ENCODE measurements at places on chromosomes 6 and 20.

DNA sequence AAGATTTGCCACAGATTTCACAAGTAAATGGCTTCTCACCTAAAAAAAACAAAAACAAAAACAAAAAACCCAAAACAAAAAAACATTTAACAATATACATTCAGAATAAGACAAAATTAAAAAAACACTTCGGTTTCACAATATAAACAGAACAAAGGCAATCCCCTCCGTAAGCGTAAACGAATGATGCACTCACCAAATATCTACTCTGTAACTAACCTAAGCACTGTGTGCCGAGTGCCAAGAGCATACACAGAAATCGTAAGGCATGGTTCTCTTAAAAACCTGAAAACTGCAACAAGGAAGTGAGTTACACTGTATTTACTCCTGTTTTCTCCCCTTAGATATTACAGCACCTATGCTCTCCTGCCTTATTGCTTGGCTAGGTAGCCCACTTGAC, 12.1 kb upstream of the MICAL1 start:
- DNase-seq = peak; percentile 52

- no peak for DNase-seq
Measured at GRCh38 chr6:16208989-16209388, 29.4 kb upstream of the GMPR start.

- DNase-seq = no peak
Measured at GRCh38 chr6:140661691-140662090, 1287.2 kb upstream of the CITED2 start.

GRCh38 chr6:14897831-14898230, 348.0 kb upstream of the JARID2 start:
- no peak for DNase-seq

DNA sequence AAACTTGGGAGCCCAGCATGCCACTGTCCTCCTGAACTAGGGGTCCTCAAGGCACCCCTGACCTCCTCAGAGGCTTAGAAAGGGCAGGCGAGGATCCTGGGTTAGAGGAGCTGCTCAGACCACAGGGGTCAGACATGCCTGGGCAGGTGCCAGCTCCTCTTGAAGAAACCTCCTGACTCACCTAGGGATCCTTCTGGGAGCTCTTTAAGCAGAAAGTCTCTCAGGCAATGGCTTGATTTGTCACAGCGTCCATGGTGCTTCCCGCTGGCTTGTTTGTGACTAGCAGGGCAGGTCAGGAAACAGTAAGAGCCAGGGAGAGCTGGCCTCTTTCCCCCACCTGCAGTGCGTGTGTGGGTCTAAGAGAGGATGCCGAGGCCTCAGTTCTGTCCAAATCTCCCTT, 174.5 kb upstream of the SNX9 start:
- DNase-seq = peak; percentile 15

DNA sequence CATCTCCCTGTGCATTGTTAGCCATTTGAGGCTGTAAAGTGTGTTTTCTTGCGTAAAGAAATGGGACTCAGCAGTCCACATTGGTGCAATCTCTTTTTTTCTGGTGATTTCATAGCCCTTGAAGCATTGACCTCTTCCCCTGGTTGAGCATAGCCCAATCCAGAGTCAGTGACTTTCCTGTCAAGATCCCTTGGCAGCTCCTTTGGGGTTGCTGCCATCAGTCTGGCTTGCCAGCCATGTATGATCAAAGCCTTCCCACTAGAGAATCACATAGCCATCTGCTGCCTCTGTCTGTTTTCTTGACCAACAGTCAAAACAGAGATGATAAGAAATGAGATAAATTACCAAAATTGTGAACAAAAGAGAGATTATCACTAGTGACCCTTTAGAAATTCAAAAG, 19.6 kb downstream of the HLA-A start:
- DNase-seq = no peak

DNA sequence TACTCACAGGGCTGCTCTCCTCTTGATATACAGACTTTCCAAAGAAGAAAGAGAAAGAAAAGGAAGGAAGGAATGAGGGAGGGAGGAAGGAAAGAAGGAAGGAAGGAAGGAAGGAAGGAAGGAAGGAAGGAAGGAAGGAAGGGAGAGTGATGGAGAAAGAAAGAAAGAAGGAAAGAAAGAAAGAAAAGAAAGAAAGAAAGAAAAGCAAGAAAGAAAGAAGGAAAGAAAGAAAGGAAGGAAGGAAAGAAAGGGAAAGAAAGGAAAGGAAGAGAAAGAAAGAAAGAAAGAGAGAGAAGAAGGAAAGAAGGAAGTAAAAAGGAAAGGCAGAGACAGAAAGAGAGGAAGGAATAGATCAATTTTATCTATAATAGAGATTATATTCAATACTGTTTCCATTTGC, 1257.4 kb downstream of the EPHA7 start:
- DNase-seq = no peak

GRCh38 chr20:63053432-63054102, 46.8 kb upstream of the BHLHE23 start:
- DNase-seq = no peak

- no peak for DNase-seq
Measured at GRCh38 chr20:3995749-3996320, 19.5 kb downstream of the RNF24 start.

- DNase-seq = no peak
Measured at GRCh38 chr6:55773620-55774216, 101.7 kb downstream of the BMP5 start.

DNA sequence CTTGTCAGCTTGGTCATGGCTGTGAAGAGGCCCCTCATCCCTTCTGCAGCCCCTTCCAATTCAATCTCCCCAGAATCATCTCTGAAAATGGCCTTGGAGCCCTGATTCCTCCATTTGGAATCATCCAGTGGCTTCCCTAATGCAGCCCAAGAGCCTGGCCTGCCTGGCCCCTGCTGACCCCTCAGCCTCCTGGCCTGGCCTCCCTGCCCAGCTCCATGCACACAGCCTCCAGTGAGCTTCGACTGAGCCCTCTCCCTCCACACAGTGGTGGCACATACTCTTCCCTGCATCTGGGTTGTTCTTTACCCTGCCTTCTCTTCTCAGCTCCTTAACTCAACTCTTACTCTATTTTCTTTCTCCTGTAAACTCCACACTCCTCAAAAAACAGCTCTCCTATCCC, 120.9 kb downstream of the ANKRD60 start:
- DNase-seq = no peak

- peak; percentile 64 for DNase-seq
Measured at GRCh38 chr6:7165002-7165889, 57.5 kb downstream of the RREB1 start.

DNA sequence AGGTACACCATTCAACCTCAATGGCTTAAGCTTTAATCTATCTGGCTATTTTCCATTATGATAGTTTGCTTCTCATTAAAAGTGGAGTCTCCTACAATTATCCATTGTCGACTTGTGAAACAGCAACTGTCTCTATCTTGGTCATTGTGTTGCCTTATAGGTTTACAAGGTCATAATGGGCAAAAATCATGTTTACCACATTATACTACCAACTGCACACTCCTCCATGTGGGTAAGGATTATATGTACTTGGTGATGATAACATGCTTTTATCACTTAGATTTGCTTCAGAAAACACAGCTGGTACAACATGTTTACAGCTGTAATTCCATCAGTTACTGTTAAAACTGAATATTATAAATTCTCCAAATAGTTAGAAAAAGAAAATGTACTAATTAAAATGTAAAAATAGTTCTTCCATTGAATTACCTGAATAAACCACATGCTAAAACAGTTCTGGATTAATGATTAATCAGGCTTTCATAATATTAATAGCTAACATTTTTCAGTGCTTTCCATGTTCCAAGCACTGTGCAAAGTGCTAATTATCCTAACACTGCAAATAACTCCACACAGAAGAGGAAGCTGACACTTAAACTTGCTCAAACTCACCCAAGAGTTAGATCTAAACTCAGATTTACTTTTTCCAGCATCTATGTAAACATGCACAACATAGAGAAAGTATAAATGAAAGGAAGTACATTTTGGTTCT, 96.7 kb downstream of the OGFRL1 start:
- DNase-seq = no peak

DNA sequence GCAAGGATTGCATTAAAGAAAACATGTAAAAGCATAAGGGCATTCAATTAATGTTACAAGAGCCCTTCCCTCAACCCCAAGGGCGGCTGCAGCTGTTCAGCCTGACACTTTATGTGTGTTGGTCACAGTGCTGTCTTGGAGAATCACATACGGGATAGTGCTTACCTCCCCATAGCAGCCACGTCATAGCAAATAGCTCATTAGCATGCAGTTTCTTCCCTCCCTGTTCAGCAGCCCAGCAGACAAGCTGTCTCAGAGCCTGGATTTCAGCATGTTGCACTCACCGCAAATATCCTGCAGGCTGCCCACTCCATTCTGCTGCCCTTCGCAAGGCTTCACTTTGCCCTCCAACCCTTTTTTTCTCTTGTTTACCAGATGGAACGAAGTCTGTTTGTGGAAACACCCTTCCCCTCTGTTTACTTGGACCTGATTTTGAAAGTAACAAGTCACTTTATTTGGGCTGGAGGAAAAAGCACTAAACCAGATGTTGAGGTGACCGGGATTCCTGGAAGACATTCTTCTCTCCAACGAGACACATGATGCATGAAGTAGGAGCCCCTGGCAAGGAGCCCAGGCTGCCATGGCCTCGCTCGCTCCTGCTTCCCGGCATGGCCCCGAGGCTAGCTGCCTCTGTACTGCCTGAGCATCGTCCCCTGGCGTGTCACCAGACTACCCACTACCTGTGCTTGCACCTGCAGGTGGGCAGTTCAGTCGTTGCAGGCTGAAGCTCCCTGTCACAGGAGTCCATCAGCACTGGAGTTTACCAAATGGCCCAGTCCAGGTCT, 151.6 kb upstream of the GMDS start:
- DNase-seq = peak; percentile 37

- no peak for DNase-seq
Measured at GRCh38 chr6:8143945-8144344, 41.6 kb upstream of the EEF1E1 start.

GRCh38 chr6:88165844-88166492, at the start of gene CNR1:
Gene CNR1 (minus strand): TSS chr6:88166347. CDS start chr6:88145274, 21,073 bp downstream.
- DNase-seq = peak; percentile 14

DNA sequence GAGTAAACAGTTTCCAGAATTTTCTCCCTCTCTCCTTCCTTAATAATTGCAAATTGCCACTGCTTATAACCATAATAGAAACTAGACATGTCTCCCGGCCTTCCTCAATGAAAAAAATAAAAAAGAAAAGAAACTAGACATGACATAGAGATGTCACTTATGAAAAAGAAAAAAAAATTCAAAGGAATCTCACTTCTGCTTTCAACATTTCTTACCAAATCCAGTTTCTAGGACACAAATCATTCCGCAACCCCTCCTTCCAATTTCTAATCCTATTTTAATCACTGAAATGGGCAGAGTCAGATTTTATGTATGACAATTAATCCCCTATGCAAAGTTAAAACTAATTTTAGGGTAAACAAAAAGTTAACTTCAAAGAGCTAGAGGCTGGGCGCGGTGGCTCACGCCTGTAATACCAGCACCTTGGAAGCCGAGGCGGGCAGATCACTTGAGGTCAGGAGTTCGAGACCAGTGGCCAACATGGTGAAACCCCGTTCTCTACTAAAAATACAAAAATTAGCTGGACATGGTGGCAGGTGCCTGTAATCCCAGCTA, 40.1 kb upstream of the EEF1A1 start:
- DNase-seq = no peak

GRCh38 chr6:30914854-30915590, 984 bp downstream of the VARS2 start:
- no peak for DNase-seq

DNA sequence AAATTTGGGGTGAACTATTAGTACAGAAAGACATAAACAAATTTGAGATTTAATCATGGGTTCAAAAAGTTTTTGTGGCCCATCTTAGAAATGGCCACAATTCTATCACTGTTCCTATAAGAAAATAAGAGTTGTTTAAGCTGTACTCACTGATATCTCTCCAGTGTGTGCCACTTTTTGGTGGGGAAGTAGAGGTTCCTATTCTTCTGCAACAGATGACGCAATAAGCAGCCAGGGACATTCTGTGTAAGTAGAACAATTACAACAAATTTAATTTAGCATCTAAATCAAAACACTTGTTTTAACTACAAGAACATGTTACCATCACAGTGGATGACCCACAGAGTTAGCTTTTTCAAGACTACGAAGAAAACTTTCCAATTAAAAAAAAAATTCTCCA, 9.9 kb downstream of the SERAC1 start:
- no peak for DNase-seq

DNA sequence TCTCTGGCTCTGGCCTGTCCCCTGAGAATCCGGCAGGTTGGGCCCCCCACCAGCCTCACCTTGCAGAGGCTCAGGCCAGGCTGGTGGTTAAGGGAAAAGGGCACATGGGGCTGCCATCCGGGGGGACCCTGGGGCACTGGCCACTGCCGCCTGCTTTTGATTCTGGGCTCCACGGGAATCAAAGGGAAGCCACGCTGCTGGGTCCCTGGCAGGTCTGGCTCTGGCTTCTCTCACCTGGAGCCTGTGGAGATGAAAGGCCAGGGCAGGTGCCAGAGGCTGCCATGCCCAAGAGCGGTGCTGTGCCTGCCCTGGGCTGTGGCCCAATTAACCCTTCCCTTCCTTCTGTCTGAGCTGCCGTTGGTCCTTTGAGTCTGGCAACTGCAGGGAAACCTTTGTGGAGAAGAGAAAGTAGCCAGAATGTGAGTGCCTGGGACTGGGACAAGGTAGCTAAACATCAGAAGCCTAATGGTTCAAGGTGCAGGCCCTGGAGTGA, 9.4 kb upstream of the CDH22 start:
- no peak for DNase-seq

DNA sequence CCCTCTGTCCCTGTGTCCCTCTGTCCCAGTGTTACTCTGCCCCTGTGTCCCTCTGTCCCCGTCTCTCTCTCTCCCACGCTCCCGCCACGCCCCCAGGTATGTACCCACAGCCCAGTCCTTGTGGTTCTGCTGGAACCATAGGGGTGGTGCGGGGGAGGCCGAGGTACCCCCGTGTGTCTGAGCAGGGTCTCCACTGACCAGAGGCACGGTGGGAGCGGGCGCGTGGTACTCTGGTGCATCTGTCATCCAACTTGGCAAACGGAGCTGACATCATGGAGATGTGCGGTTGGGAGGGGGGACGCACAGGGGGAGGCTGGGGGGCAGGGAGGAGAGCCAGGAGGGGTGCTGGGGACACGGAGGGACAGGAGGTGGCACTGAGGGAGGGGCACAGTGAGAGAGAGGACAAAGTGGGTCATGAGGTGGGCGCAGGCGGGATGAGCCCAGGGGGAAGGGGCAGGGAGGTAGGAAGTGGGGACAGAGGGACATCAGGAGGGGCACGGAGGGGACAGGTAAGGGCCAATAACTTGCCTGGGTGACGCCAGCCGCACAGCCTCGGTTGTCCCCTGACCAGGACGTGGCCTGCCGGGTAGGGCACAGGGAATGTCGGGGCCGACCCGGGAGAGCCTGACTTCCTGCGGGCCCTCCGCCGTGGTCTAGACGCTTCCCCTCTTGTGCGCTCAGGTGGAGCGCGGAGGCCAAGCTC, 163.6 kb upstream of the PDE10A start:
- DNase-seq = no peak

- DNase-seq = peak; percentile 18
Measured at GRCh38 chr20:57391439-57392301, 474 bp downstream of the RBM38 start.

GRCh38 chr6:6246544-6246943, 73.9 kb downstream of the F13A1 start:
- no peak for DNase-seq

All from mesenchymal stem cell (in vitro differentiated cells and primary cell).